ENCODE measurements at places on chromosomes 4 and X.

- DNase-seq, result no peak
Measured at GRCh38 chrX:7620560-7620959, 222.4 kb upstream of the VCX start.

DNA sequence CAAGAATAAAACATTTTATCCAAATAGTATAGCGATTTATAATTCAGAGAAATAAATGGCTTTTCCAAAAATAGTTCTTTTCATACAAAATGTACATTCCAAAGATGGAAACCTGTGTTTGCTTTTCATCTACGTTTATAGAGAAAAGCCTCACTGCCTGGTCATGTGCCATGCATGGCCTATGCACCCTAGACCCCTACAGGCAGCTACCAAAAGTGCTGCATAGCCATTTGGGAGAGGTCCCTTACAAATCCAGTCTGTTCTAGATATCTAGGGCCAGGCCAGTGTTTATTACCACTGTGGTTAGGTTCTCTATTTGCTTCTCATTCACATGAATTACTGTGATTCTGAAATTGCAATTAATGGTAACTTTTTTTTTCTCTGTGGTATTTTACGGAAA lies 17.2 kb downstream of the HMGB2 start:
- no peak for DNase-seq

- DNase-seq, result no peak
Measured at GRCh38 chrX:4932790-4933189, 1219.3 kb upstream of the PRKX start.

- no peak for DNase-seq
Measured at GRCh38 chr4:54607067-54607466, 50.7 kb upstream of the KIT start.

- no peak for DNase-seq
Measured at GRCh38 chrX:635428-636090, 5.0 kb downstream of the SHOX start.

- no peak for DNase-seq
Measured at GRCh38 chr4:85399270-85399669, 75.7 kb upstream of the ARHGAP24 start.

DNA sequence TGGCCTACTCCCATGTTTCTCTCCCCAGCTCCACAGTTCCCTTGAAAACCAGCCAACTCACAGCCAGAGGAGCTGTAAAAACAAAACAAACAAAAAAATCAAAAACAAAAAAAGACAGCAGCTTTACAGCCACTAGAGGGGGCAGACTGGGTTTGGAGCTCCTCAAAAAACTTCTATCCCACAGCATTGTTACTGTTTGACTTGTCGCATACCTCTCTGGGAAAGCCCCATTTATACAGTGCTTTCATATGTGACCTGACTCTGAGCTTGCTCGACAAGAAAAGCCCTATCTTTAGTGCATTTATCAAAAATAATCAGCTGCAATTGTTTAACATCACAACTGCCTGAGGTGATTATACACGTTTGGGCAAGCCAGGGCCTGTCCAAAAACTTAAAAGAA lies 21.6 kb downstream of the TSPAN6 start:
- DNase-seq, result no peak

GRCh38 chr4:149790172-149790907 lies 25.3 kb downstream of the IQCM start:
- DNase-seq, result no peak

GRCh38 chrX:95539041-95539440 lies 1145.6 kb upstream of the DIAPH2 start:
- DNase-seq, result no peak

GRCh38 chr4:95432466-95432865 lies 116.3 kb downstream of the UNC5C start:
- DNase-seq, result no peak

GRCh38 chr4:66544281-66544680 lies 874.0 kb upstream of the EPHA5 start:
- no peak for DNase-seq

DNA sequence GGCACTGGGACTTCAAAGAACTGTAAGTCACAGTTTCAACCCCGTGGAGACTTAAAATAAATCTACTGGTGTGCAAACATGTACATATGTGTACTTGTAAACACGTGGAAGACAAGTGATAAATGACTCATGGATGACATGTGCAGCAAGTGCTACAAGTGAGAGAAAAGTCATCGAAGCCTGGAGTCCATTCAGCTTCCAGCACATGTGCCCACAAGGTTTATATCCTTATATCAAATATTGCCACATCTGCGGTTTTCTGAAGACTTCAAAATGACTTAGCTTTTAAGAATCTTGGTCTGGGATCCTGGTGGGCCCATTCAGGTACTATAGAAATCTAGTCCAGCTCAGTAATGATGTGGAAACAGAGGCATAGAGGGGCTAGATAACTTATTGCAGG lies 33.0 kb upstream of the TTC29 start:
- DNase-seq, result no peak

GRCh38 chr4:123470640-123471039 lies 74.0 kb downstream of the SPRY1 start:
- no peak for DNase-seq

GRCh38 chrX:47992095-47992380 lies 11.8 kb downstream of the ZNF182 start:
- DNase-seq, result no peak

- DNase-seq, result no peak
Measured at GRCh38 chr4:77175201-77175611, 18.2 kb downstream of the CCNG2 start.

GRCh38 chr4:101850698-101851097 lies 60.2 kb downstream of the BANK1 start:
- no peak for DNase-seq

- no peak for DNase-seq
Measured at GRCh38 chrX:70013466-70014381, 36.0 kb downstream of the AWAT2 start.
